ENCODE measurements at places on chromosomes 16 and 17.

GRCh38 chr17:68993112-68993511 lies 37.9 kb upstream of the ABCA8 start:
- no peak for DNase-seq

GRCh38 chr16:89404561-89404960 lies 85.8 kb downstream of the ANKRD11 start:
- no peak for DNase-seq

GRCh38 chr16:67653128-67653788 lies 6.8 kb downstream of the ACD start:
- DNase-seq = no peak

DNA sequence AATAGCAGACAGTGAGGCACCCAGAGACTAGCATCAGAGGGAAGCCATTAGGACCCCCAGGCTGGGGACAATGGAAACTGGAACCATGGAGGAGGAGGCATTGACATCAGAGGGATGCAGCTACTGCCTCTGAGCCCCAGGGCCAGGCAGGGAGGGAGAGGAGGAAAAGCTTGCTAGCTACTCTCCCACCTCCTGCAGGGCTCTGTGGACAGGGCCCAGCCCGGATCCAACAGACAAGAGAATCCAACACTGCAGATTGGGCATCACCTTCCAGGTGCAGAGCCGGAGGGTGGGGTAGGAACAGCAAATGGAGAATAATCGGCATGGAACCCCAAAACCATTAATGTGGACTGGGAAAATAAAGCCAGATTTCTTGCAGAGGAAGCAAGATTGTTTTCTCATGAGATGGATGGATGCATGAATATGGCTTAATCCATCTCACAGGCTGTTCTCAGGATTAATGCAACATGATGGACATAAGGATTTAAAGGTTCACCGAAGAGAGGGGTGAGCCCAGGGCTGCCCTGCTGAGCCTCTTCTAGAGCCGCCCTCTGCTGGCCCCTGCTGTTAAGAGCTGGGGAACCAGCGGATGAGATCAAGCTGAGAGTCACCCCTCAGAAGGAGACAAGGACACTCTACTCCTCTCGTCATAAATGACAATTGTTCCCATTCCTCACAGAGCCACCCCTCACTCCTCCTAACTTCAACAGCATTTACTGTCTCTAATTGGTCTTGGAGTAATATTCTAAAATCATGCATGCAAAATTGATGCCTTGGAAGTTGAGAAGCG lies 48.8 kb downstream of the DNAH3 start:
- DNase-seq = no peak

DNA sequence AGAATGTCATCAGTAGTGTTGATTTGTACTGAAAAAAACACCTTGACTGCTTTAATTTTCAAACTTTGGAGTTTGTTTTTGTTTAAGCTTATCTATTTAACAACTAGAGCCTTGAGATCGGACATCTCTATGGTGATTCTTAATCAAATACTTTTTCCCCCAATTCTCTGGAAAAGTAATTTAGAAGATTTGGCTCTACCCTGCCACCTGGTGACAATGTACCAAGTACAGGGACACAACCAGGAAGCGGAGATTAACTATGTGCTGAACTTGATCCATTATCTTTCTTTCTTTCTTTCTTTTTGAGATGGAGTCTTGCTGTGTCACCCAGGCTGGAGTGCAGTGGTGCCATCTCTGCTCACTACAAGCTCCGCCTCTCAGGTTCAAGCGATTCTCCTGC lies 30.8 kb downstream of the USP43 start:
- no peak for DNase-seq

- DNase-seq = no peak
These were observed 21.4 kb upstream of the PITPNM3 start for GRCh38 chr17:6577686-6578263.

DNA sequence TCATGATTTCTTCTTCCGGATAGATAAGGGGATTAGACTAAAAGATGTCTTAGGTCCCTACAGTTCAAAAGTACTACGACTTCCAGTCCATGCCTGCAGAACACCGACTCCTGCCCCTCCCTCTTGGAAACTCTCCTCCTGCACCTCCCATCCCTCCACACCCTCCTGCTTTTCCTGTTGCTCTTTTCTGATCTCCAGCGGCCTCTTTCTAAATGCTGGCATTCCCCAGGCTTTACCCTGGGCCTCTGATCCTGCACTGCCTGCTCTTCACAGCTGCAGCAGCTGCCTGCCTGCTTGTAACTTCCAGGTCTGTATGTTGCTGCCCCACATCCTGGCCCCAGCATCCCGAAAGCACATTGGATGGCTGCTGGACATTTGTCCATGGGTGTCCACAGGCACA lies 154.2 kb downstream of the KCNJ12 start:
- DNase-seq = no peak

DNA sequence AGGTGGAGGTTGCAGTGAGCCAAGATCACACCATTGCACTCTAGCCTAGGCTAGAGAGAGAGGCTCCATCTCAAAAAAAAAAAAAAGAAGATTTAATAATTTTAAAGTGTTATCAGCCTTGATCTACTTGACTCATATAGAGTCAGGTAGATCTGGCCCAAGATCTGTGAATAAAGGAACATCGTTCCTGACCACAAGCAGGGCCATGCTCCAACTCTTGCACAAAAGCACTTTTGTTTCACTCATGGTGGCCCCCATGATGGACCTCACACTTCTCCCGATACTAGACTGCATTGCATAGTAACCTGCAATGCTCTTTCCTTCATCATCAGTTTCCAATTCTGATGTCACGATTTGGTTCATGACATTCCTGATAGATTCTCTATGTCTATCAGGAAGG lies 5.2 kb upstream of the MYH11 start:
- DNase-seq = no peak

Data from NCI-H1436 (cell line).